Left renal pelvis (tissue), 4 donors: ENCODE measurements at places on chromosomes 11 and 22. TPM values are rescaled to one million over a fixed set of nuclear protein-coding genes. Genes with fewer than 3 reads are reported as not detected.

GNAZ gene
- 6.4 TPM for polyA plus RNA-seq

POTEH gene
- not detected for polyA plus RNA-seq

AQP11 gene
- 2.6 TPM for polyA plus RNA-seq

IGF2 gene
- polyA plus RNA-seq, result 939 TPM

ADM2 gene
- polyA plus RNA-seq, result 2.4 TPM

KCNK4 gene
- polyA plus RNA-seq, result not detected

PRG3 gene
- polyA plus RNA-seq, result 0.19 TPM
